Lower leg skin (tissue), 4 donors: ENCODE measurements at places on chromosomes 7 and 10. TPM values are rescaled to one million over a fixed set of nuclear protein-coding genes. Genes with fewer than 3 reads are reported as not detected.
A peak's percentile ranks its signal among the peaks of the same experiment; 100 is the strongest.

GRCh38 chr10:14010101-14010558 is 320.6 kb downstream of the FRMD4A start:
- peak; percentile 60 for DNase-seq

CHST3 gene
- 15.7 TPM for total RNA-seq

PLAC9 gene
- 17.4 TPM for total RNA-seq

DNA sequence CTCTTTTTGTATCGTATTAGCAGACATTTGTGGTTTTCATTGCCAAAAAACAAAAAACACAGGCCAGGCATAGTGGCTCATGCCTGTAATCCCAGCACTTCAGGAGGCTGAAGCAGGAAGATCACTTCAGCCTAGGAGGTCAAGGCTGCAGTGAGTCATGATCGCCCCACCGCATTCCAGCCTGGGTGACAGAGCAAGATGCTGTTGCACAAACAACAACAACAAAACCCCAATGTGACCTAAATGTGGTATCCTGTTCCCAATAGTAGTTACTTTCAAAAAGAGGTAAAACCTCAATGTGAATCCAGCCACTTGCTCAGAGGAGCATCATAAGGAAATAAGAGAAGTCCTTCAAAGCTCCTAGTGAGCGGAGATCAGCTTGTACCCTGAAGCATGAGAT is 45.8 kb upstream of the SKAP2 start:
- no peak for DNase-seq

DNA sequence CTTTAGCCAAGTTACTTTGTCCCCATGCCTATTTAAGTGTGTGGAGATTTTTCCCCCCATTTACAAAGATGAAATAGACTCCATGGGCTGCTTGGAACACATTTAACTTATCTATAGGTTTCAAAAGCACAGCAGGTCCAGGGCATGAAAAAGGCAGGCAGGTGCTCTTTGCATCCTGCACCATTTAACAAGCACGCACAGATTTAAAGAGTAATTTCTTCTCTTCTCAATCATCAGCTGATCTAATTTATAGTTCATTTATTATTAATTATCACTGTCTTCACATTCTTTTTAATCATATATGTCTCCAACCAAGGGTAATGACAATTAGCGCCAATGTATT is 156.8 kb downstream of the CACNA2D1 start:
- DNase-seq = no peak

DNA sequence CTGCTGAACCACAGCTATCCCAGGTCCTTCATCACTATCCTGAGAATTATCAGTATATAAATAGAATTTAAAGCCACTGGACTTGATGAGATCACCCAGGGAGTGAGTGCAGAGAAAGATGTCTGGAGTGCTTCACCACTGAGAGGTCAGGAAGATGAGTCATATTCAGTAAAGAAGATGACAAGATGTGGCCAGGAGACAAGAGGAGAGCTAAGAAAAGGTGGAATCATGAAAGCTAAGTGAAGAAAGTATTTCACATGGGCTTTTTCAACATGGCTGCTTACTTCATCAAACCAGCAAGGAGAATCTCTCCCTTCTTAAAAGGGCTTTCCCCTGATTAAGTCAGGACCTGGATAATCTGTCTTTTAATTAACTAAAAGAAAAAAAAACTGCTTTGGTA is 9.1 kb upstream of the PRKAR2B start:
- DNase-seq = no peak

DNA sequence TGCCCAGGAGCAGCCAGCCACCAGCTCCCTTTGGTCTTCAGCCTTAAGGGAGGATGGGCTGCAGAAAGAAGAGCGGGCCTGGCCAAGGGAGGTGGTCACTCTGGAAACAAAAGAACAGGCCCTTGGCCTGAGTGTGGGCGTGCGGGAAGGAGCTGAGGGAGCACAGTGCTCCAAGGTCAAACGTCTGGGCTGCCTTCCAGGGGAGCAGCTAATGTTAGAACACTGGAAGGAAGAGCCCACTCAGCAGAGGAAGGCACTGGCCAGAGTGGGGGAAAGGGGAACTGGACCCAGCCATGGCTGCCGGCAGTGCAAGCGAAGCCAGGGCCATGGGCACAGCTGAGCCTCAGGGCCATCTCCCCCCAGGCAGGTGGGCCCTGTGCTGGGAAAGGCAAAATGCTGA is 42.7 kb downstream of the FAM53B start:
- peak; percentile 73 for DNase-seq

DNA sequence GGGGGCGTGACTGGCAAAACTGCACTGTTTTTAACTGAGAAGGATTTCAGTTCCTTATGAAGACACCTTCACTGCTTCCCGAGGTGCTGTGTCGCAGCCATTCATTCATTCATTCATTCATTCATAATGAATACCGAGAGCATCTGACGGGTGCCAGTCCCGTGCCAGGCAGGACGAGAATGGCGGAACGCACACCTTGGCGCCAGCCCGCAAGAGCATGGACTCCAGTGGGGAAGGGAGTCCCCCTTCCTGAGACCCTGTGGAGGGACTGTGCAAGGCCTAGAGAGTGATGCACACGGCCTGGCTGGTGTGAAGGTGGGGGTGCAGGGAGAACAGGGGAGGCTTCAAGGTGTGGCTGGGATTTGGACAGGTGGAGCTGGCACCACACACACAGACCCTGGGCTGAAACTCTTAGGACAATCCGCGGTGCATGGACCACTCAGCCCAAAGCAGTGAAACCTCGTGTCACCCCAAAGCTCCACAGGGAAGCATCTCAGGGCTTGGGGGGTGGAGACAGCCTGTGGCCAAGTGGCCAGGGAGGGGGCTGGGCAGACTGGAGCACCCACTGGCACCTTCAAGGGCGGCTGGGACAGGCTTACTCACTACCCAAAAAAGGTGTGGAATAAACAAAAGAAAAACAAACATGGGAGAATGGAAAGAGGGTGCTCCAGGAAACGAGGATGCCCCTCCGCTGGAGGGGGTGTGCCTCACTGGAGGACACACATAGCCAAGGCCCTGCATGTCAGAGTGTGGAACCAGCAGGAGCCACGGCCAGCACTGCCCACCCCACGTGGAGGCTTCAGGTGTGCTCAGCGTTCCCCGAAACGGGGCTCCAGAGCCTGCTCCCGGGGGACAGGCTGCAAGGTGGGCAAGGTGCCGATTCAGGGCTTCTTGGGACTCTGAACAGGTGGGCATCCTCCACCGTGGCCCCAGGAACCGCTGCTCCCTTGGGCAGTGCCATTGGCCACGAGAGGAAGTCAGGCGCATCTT is 37.7 kb downstream of the EBF3 start:
- DNase-seq = no peak

DNA sequence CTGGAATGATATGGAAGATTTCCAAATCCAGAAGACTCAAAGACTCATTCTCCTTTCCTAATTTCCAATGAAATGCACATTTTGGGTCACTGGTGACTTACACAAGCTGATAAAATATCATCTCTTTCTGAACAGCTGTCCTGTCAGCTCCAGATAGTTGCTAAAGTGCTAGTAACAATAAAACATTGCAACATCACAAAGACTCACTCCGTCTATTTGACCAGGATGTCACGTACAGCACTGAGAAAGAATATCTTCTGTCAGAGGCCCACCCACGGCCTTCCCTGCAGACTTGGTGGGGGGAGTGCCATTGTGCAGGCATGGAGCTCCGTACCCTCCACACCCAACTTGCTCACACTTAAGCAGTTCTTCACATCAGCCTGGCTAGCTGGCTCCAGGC is 78.9 kb upstream of the EGR2 start:
- DNase-seq = no peak

DNA sequence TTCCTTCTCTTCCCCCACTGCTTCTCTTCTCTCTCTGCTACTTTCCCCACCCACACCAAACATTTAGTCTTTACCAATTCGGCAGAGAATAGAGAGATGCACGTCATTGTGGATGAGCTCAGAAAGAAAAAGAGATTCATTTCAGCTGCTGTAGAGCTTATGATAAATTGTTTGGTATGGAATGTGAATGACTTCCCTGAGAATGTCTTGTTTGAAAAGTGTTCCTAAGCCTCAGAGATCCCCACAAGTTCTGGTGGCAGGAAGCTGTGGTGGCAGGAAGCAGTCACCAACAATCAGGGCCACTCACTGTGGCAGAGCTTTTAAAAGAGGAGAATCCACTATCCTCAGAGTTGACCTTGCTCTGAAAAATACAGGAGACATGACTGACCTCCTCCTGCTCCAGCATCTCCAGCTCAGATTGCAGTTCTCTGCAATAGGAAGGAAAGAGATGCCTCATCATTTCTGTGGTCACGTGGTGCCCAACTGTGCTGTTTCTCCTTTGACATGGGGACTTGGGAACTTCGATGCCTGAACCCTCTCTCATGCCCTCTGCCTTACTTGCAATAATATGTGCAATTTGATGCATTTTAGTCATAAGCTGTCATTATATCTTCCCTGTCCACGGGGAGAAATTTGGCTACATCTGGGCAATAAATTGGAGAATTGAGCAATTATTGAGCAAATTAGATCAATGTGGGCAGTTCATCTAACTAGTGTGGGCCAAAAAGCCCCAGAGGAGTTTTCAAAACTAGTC is 76.5 kb downstream of the BMPER start:
- no peak for DNase-seq

DNA sequence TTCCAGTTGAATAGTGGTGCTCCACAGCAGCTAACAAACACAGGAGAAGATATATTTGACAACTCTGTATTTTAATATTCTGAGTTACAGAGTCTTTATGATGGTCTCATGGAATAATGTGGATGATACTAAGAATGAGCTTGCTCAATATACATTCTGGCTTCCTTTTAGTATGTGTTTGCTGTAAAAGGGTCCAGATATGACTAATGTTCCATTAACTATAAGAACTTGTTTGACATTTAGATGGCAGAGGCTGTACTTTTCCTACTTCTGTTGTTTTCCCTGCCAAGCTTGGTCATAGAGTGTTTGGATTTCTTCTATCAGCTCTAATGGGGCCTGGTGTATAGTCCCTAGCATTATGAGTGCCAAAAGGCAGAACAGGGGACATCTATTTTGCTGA is 61.5 kb upstream of the GPR22 start:
- DNase-seq = no peak

- no peak for DNase-seq
These were observed 12.4 kb upstream of the ZNF716 start for GRCh38 chr7:57437581-57437980.

PRKG1 gene
- total RNA-seq = 4.3 TPM

DNA sequence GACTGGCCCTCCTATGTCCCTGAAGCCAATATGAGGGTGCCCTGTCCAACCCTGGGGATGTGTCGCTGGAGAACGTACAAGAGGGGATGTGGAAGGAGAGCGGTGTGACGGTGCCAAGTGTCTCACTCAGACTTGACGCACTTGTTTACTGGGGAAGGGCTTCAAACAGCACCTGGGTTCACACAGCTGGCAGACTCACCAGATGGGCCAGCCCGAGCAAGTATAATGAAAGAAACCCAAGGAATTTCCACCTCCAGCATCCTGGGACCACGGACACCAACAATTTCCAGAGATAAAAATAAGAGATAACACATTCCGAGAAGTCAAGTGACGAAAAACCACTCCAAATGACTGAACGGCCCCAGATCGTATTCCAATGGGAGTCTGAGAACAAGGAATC is 5.3 kb downstream of the ATP5MF start:
- DNase-seq = no peak

GRCh38 chr10:47233631-47234030 is 66.4 kb upstream of the GDF10 start:
- no peak for DNase-seq

DNA sequence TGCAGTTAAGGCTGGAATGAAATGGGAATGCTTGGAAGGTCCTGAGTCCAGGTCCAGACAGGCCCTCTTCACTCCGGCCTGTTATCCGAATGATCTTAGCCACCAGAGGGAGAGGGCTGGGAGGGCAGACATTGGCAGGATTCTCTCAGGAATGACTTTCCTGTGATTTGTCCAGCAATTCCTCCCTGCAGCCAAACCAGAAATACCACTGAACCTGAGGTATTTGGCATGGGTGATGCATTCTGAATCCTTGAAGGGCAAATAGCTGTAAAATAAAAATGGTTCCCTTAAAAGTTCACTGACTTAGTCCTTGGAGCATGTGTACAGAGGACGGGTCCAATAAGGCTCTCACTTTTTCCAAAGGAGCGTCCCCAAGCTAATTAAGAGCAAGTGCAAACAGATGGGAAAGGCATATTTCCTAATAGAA is 77.5 kb upstream of the HABP2 start:
- DNase-seq = no peak

OPN4 gene
- 0.80 TPM for total RNA-seq

GRCh38 chr10:118167056-118167700 is 120.4 kb upstream of the RAB11FIP2 start:
- DNase-seq = no peak

DNA sequence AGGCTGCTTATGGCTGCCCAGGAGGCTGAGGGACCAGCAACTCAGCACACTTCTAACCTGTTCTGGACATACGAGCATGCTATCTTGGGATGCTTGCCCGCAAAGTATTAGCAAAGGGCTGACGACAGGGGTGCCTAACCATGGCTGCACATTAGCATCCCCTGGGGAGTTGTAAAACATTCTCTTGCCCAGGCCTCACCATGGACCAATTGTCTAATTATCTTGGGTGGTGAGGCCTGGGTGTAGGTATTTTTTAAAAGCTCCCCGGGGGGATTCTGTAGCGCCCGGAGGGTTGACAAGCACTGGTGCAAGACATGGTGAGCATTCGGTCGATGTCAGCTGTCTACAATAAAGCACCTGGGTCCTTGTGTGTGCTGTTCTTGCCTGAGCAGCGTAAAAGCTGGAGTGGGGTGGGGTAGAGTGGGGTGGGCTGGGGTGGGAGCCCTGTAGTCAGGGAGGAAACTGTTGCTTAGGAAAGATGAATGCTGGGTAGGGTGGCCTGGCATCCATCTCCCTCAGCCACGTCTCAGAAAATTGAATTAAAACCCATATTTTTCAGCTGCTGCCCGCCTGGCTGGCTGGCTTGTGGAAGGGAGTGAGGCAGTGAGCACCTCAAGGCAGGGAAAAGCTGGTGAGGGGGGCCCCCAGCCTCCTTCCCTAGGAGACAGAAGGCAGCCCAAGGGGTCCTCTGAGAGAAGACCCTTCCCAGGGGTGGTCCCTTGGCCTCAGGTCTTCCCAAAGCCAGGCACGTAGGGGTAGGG is 2.9 kb upstream of the ADCYAP1R1 start:
- no peak for DNase-seq

- no peak for DNase-seq
These were observed 38.6 kb downstream of the MRC1 start for GRCh38 chr10:17847585-17848296.

DNA sequence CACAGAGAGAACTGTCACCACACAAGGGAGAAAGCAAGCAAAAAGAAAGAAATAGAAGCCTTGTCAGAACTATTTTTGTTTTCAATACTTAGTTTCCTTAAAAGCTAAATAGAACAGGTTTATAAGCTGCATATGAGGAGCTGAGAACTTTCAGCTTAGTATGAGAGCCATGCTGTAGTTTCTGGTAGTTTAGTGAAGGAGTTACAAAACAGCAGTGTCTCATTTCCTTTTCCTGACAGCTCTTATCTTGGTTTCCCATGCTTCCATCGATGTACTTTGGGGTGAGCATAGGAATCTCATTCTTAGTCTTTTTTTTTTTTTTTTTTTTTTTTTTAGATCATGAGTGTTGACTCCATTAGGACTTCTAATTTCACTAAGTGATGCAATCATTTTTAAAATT is 8.6 kb upstream of the CHRM2 start:
- no peak for DNase-seq
